Activated naive CD4-positive, alpha-beta T cell (primary cell): ENCODE measurements at places on chromosomes 11 and 22.

- DNase-seq: no peak
Observed at GRCh38 chr11:34387653-34388052, 29.8 kb upstream of the ABTB2 start.

DNA sequence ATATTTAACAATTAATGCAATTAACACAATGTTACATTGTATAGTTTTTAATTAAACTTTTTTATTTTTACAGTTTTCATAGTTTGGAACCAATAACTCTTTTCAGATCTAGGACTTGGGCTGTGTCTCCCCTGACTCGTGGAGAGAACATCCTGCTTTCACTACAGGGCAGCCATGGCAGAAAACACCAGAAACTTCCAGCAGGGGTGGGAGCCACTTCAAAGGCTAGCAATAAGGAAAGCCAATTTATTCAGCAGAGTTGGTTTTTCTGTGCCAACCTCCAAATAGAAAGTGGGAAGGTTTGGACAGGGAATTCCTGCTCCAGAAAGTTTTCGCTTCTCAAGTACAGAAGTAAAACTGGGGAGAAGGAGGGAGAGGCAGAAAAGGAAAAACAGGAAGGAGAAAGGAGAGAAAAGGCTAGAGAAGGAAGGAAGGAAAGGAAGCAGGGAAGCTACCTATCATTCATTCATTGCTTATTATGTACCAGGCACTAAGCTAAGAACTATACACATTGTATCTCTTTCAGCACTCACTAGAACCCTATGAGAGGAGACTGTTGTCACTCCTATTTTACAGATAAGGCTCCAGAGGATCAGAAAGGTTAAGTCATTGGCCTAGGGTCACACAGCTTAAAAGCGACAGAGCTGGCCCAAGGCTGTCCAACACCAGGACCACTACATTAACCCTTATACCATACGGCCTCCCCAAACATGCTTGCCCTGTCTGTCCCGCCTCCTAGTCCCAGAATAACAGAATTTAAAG, 54.8 kb upstream of the CREB3L1 start:
- no peak for DNase-seq

GRCh38 chr22:50218153-50218995, 17.6 kb downstream of the SELENOO start:
- DNase-seq: no peak

DNA sequence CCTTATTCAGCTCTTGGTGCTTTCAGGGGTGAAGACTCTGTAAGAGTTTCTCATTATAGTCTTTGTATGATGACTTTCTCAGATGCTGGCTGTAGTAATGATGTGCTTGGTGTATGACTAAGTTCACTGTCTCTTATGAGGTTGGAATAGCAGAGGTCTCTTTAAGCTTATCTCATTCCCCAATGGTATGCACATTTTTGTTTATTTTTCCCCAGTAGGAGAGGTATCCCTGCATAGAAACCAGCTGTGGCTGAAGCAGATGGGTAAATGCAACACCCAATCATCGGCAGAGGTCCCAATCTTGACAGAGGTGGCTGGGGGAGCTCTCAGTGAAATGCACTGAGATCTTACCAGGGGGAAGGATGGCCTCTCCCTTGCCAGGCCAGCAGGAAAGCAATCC, 34.6 kb downstream of the BBOX1 start:
- no peak for DNase-seq

DNA sequence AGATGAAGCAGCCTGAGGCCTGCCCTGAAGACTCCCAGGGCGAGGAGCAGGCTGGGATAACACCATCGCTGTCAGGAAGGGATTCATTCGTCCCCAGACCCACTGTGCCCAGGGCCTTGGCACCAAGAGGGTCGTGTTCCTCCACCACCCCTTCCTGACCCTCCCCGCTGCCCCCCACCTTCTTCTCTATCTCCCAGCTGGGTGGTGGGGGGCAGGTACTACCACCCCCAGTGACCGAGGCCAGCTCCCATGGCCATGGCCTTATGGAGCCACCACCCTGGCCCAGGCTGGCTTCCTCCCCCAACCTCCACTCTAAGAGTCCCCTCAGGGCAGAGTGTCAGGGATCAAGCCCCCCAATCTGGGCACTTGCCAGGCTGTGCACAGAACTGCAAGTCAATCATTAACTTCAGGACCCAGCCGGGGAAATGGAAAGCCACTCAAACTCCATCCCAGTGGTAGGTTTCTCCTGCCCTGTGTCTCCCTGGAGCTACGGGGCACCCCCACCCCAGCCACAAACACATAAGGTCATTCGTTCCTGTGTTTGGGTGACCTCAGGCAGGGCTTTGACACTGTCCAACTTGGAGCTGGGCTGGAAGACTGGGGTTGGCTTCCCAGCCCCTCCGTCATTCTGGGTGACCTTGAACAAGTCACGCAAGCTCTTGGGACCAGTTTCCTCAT, 33.3 kb upstream of the WNT11 start:
- DNase-seq: no peak

- DNase-seq: no peak
Observed at GRCh38 chr11:45860348-45860747, 13.1 kb downstream of the CRY2 start.

DNA sequence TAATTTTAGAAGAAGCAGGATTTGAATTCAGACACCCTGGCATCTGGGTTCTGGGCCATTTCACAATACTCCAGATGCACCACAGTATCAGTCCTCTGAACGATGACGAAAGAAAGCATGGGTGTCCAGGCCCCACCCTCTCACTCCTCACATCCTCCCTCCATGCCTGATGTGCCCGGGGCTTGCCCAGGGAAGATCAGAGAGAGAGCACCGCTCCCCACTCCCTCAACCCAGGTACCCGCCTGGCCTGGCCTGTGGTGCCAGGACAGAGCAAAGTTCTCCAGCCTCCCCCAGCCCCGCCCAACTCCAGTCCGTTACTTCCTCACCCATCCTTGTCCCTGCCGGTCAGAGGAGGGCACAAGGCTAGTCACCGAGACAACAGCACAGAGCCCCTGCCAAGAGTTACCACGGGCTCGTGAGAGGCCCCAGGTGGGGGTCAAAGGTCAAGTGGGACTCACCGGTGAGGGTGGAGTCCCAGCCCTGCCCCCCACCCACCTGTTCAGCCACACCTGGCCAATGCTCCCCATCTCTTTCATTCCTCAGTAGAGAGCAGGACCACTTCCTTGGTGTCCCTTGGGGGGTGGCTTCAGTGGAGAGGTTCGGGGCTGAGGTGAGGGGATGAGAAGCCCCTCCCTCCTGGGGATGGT, 8.1 kb downstream of the BCL9L start:
- peak; percentile 26 for DNase-seq

- DNase-seq: no peak
Observed at GRCh38 chr11:44633641-44634040, 68.2 kb downstream of the CD82 start.

GRCh38 chr11:117502015-117502778, 174.5 kb downstream of the CEP164 start:
- DNase-seq: no peak

DNA sequence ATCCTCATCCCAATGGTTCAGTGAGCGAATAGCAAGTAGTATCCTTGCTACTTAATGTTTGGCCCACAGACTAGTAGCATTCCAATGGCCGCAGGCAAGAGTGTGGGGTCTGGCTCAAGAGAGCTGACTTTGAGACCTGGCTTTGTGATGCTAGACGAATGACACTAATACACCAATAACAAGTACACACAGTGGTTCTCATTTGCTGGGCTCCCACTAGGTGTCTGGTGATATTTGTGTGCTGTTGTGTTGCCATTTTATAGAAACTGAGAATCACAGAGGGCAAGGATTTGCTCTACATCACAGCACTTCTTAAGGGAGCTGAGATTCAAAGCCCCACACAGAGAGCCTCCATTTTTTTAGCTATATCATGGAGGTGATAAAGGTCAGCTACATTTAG, 351.2 kb downstream of the TENM4 start:
- no peak for DNase-seq

DNA sequence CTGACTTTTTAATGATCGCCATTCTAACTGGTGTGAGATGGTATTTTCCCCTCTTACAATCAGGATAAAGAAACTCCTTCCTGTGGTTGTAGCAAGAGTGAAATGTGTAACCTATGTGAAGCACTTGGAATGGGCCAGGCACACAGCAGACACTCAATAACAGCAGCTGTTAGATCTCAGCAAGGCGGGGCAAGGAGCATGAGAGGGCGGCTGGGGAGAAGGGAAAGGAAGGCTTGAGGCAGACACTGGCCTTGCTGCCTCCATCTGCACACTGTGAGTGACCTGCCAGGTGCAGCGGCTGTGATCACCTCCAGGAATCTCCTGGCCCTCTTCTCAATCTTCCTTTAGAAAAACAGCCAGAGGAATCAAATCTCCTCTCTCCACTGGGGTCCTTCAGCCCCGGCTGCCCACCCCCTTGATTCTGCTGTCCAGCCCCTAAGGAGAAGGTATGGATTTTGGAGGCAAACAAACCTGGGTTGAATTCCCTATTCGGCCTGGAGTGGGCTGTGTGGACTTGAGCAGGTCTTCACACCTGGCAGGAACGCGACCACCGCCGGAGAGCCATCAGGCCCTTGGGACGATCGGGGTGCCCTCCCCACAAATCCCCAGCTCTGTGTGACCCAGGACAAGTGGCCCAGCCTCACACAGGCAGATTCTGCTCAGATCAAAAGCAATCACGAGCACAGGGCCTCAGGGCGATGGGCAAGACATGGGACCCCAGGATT, 49.0 kb downstream of the RPUSD4 start:
- DNase-seq: no peak

DNA sequence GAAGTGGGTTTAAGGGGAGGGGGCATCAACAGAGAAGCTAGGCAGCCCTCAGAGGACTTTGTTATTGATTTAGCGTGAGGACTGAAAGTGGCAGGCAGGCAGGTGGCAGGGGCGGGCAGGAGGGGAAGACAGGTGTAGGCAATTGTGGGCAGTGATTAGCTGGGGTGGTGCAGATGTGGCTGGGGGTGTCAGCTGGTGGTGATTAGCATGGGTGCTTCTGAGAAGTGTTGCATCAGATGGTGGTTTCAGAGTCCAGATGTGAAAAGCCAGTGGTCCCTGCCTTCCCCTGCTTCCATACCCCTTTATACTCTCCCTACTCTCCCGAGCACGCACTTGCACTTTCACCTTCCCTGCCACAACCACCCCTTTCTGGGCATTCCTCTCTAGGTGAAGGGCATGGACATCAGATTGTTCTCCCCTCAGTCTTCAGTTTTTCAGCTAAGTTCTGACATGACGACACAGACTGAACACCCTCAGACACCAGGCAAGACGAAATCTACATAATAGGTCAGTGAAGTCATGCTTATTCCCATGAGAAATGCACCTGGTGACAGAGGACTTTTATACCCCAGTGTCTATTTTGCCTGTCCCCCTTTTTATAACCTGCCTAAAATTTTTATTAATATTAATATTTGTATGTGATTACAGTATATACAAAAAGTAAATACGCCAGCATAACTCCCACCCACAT, 435.7 kb upstream of the CADM1 start:
- DNase-seq: no peak

GRCh38 chr11:66720223-66720898, 8.7 kb downstream of the SPTBN2 start:
- DNase-seq: no peak
